ENCODE measurements at places on chromosomes 6 and 20.

GRCh38 chr20:47440857-47441773 lies 60.6 kb upstream of the NCOA3 start:
- DNase-seq = no peak

DNA sequence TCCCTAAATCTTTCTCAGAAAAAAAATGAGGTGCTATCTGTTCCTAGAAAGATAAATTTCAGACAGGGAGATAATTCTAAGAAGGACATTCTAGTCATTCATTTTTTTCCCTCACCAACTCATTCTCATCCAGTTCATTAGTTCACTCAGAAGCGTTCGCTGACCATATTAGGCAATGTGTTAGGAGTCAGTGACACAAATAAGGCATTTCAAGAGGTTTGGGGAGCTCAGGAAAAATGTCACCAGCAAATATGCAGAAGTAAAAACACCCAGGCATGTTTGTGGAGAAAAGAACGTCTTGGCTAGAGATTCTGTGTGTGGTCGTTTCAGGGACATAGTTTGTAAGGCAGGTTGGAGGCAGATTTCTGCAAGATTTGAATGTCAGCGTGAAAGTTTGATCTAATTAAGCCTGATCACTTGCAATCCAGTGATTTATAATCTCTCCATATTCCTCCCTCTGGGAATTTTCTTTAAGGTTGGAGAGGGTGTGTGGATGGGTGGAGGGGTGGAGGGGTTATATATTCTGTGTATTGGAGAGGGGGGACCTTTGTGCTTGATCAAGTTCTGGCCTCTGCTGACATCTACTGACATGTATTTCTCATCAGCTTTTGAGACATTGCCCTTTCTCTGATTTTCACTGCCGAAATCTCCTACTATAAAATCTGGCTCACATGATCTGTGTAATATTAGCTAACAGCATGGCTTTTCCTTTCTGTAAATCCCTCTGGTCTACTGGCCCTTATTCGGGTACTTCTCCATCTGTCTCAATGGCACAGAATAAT lies 3.6 kb downstream of the MYCT1 start:
- no peak for DNase-seq

DNA sequence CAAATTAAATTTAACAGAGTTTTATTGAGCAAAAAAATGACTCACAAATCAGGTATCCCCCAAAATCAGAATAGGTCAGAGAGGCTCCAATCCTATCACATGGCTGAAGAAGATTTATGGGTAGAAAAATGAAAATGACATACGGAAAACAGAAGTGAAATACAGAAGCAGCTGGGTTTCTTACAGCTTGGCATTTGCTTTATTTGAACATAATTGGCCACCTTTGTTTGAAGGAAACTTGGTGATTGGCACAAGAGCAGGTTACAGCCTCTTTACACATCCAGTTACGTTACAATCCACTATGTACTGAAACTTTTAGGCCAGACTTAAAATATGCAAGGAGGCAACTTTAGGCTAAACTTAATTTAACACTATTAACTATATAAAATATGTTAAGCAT lies 11.7 kb upstream of the TREM2 start:
- DNase-seq = no peak

DNA sequence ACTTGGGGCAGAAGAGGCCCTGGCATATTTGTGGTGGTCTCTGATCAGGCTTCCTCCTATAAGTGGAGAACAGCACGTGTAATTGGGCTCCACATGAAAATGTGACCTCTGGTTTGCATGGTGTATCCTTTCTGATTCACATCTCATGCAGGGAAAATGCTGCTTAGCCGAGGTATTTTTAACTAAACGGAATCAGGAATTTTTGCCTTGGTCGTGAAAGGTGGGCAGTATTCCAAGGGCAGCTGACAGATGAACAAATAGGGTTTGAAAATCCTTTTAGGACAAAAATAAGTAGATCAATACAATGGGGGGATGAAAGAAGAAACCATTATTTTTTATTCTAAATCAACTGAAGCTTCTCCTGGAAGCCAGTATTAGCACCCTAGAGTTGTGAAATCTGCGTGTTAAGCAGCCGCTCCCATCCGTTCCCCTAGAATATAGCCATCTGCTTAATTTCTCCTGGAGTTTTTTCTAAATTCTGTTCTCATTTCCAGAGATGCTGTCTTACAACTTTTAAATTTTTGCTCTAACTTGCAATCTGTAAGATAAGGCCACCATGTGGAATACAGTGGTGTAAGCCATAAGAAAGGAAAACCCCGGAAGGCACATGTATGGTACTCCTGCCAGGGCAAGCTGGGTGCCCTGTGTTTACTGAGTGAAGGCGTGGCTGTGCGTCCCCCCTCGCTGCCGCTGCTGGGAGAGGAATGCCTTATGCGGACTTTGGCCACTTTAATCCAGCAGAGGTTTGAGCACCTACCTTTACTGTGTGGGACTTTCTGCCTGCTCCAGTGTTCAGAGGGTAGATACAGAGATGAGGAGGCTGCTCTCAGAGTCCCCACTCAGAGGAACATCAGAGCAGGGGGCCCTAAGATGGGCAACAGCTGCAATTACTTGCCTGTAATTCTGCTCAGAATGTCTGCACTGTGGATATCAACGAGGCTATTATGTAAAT lies 52.4 kb downstream of the SYNJ2 start:
- DNase-seq = no peak

DNA sequence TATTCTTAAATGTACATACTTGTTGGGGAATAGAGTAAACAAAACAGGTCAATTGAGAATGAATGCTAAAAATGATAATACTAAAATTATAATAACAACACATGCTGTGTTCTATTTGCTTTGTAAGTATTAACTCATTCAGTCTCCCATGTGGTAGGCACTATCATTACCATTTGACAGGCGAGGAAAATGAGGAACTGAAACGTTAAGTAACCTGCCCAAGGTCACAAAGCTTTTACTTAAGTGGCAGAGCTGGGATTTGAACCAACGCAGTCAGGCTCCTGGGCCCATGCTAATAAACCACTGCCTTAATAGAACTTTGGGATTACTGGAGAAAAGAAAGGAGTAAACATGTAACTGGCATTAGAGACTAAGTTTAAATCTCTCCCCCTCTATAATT lies 3.8 kb downstream of the NSFL1C start:
- DNase-seq = no peak

GRCh38 chr6:168182908-168183612 lies 104.0 kb upstream of the FRMD1 start:
- DNase-seq = no peak
